Upper lobe of left lung (tissue), 6 donors: ENCODE measurements at places on chromosomes 1 and 21.

- no peak for DNase-seq
Measured at GRCh38 chr1:204443871-204444581, 32.4 kb upstream of the PPP1R15B start.

DNA sequence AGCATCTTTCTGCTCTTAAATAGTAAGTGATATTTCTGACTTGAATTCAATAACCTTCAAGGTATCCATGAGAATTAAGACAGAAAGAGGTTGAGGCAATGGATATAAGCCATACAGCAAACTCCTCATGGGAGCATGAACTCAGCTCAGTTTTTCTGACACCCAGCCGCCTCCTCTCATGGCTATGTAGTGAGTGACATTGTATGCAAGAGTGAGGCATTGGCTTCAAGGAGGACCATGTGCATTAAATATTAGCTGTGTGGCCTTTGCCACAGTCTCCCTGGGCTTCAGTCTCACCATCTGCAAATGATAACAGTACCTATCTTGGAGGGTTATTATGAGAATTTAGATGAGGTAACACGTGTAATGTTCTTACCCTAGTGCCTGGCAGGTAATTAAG is 23.4 kb downstream of the NIBAN1 start:
- DNase-seq: no peak

DNA sequence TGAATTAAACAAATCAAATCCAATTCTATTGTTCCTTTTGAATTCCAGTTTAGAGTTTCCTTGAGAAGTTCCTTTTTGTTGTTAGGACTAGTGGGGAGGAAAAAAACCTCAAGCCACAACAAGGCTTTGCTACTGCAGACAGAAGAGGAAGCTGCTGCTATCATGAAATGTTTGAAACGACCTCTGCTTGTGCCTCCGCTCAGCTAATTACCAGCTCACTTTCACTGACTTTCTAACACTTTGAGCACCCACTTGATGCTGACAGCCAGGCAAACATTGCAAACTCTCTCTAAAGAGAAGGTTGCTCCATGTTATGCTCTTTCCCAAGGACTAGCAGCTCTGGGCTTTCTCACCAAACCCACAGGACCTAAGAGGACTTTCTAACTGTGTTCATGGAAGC is 203.9 kb upstream of the PROX1 start:
- peak; percentile 40 for DNase-seq

- no peak for DNase-seq
Measured at GRCh38 chr1:36118447-36119204, 6.4 kb downstream of the COL8A2 start.

GRCh38 chr1:121522061-121522759 is 337.4 kb downstream of the SRGAP2C start:
- no peak for DNase-seq

DNA sequence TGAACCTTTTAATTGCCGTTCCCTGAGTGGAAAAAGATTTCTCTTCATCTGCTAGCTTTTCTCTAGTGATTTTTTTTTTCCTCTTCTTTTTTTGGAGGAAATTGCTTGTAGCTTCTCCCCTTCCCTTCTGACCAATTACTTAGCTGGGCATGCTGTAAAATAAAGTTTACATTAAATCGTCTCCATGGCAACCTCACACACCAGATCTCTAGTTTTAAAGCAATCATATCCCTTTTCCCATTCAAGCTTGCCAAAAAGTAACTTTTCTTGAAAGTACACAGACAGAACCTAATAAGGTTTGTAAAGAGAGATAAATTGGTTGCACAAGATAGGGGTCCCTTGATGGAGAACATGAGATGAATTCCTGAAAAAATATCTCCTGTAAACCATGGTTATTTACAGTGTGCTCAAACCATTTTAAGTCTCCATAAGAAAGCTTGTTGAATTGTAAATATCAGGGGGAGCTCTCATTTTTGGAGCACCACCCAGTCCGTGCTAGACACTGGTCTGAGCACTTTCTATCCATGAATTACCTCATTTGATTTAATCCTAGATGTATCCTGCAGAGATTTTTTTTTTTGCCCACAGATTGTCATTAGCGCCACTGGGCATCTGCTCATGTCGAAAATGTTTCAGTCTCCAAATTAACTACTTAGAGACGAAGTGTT is 32.6 kb upstream of the HTR1D start:
- DNase-seq: no peak

- no peak for DNase-seq
Measured at GRCh38 chr1:240492832-240493440, 119.0 kb downstream of the GREM2 start.

GRCh38 chr1:30411206-30411605 is 312.2 kb downstream of the MATN1 start:
- no peak for DNase-seq

DNA sequence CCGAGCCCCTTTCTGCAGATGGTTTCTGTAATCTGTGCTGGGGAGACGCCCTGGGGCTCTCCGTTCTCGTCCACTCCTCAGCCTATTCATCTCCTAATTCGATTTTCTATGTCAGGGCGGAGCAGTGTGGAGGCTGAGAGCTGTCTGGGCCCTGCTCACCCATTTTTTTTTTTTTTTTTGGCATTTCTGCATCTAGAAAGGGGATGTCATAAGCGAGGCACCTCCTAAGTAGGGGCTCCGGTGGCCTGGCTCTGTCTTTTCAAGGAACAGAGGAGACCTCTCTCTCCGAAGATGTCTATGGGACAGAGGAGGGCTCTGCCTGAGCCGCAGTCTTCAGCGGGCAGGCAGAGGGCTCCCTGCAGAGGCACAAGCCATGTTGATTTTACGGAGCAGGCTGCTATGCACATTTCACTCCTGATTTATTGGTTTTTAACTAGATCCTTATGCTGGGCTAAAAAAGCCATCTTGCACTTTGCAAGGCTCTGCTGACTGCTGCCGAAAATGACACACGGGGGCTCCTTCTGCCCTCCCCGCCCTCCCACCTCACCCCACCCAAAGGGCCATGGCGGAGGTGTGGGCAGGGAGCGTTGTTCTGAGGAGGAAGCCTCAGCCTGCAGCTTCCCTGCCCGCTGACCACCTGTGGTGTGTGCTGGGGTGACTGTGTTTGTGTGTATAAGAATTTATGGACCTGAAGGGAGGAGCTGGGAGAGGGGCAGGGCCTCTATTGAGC is 71.0 kb downstream of the FOXD2 start:
- no peak for DNase-seq

DNA sequence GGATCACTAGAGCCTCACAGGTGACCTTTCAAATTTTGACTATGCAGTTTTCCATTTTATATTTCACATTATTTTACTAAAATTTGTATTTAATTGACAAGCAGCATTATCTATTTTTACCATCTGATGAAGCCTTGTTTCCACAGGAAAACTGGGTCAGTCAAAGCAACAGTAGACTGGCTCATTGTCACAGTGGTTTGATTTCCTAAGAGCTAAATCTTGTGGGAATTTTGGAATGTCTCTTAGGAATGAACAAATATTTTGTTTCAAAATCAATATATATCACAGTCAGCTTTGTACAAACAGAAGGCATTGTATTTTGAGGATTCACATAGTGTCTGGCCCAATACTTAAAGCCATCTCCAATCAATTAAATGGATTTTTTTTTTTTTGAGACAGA is 152.6 kb upstream of the RNPC3 start:
- no peak for DNase-seq

GRCh38 chr1:221059506-221059905 is 180.3 kb downstream of the HLX start:
- DNase-seq: no peak

- DNase-seq: no peak
Measured at GRCh38 chr1:114015075-114015474, 35.8 kb downstream of the OLFML3 start.

GRCh38 chr1:183129921-183130690 is 56.0 kb upstream of the LAMC2 start:
- no peak for DNase-seq

- no peak for DNase-seq
Measured at GRCh38 chr1:32051706-32052105, 21.0 kb upstream of the TMEM39B start.

GRCh38 chr1:223062177-223062576 is 80.9 kb downstream of the TLR5 start:
- no peak for DNase-seq

DNA sequence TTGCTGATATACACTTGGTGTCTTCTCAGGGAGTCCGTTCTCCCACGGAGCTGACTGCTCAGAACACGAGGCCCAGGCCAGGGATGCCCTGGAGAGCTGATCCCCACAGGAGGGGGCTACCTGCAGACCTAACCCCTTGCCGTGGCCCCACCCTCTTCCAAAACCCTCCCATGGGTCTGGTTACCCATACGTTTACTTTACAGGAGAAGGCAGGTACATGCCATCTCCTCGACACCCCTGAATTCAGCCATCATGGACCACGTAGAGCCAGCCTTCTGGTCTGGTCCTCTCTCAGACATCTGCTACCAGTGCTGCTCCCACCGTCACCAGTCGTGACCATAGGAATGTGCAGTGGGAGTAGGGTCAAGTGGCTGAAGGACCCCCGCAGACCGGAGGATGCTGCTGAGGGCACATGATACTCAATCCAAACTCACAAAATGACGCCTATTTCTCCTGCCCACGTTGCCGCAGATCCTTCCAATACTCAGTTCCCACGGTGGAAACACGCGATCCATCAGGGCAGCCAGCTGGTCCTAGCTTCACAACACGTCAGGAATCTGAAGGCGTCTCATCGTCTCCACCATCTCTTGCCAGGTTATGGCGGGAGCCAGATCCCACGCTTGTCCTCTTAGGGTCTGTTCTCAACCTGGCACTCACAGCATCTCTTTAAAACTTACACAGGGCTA is 26.7 kb downstream of the PGBD5 start:
- no peak for DNase-seq

GRCh38 chr1:224564454-224565084 is 51.5 kb upstream of the CNIH3 start:
- DNase-seq: no peak

GRCh38 chr1:116878804-116879477 is 30.8 kb upstream of the PTGFRN start:
- no peak for DNase-seq

- DNase-seq: peak; percentile 77
Measured at GRCh38 chr1:226674892-226675714, 64.0 kb downstream of the ITPKB start.

- no peak for DNase-seq
Measured at GRCh38 chr1:66371233-66372005, 162.5 kb upstream of the SGIP1 start.

GRCh38 chr1:165162671-165163241 is 193.8 kb downstream of the LMX1A start:
- no peak for DNase-seq

GRCh38 chr1:151581921-151582320 is 29.9 kb upstream of the SNX27 start:
- DNase-seq: no peak

GRCh38 chr1:178051071-178051470 is 42.8 kb upstream of the RASAL2 start:
- DNase-seq: no peak

GRCh38 chr1:110450929-110451328 is at the start of gene PROK1:
Gene PROK1 (plus strand): TSS chr1:110451149. CDS start chr1:110451217, 68 bp downstream.
- DNase-seq: no peak

DNA sequence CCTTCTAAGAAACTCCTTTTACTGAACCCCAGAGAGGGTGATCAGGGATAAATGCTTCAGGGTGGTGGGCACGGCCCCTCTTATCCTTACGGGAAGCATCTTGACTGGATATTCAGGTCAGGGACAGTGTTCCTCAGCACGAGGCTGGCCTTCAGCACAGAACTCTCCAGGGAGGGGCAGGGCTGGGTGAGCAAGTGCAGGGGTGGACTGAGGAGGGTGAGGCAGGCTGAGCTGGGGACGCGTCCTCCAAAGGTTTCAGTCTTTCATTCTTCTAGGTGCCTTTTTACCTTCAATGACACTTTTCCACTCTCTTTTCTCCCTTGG is 52.3 kb downstream of the RASSF5 start:
- DNase-seq: peak; percentile 60

DNA sequence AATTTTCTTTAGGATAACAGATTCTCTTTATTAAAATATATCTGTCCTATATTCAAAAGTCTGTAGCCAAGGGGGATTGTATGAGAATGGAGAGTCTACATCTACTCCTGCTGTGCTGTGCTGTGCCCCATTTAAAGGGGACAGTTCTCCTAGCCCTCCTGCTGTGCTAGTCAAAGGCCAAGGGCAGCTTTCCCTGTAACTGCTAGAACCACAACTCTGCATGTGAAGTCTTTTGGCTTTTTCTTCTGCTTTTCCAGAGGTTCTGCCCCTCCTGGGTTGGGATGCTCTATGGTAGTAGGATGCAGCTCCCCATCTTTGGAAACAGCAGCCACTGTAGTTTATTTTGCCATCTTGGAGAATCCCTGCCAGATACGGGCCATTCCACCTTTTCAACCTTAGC is 197.5 kb upstream of the JUN start:
- no peak for DNase-seq

GRCh38 chr1:15115542-15116330 is 37.8 kb upstream of the TMEM51 start:
- DNase-seq: no peak

GRCh38 chr1:143735764-143736461 is 235.9 kb downstream of the FAM72C start:
- peak; percentile 68 for DNase-seq

- no peak for DNase-seq
Measured at GRCh38 chr1:59199147-59199546, 97.7 kb upstream of the FGGY start.

- peak; percentile 33 for DNase-seq
Measured at GRCh38 chr1:236868625-236869467, 73.8 kb downstream of the MTR start.

GRCh38 chr1:1602304-1602967 is 2.5 kb upstream of the FNDC10 start:
- DNase-seq: no peak

- no peak for DNase-seq
Measured at GRCh38 chr1:2412773-2413494, 570 bp upstream of the PEX10 start.

DNA sequence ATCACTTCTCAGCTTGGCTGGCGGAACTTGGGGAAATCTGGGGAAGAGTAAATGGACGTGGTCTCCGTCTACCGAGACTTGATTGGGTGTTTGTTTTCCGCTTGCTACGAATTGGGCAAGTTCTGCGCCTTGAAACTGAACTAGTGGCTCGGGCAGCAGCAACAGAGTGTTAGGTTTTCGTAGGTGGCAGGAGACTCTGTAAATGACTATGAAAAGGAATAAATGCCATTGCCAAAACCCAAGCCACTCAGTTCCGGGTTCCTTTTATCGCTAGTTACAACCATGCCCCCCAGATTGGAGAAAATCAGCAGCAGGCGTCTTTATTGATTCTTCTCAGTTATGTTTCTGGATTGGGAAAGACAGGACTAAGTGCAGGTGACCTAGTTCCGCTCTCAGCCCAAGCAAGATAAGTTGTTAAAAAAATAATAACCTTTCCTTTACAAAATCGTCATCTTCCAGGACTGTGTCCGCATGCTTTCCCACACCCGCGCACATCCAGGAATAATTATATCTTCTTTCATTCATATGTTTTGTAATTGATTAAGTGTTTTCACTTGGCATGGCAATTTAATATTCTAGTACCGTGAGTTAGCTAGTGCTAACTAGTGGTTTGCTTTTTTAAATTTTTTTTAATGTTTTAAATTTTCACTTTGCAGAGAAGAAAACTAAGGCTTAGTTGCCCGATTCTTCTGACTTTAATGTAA is 3.4 kb downstream of the LHX9 start:
- DNase-seq: no peak
